ENCODE measurements at places on chromosomes 2 and 18.

DNA sequence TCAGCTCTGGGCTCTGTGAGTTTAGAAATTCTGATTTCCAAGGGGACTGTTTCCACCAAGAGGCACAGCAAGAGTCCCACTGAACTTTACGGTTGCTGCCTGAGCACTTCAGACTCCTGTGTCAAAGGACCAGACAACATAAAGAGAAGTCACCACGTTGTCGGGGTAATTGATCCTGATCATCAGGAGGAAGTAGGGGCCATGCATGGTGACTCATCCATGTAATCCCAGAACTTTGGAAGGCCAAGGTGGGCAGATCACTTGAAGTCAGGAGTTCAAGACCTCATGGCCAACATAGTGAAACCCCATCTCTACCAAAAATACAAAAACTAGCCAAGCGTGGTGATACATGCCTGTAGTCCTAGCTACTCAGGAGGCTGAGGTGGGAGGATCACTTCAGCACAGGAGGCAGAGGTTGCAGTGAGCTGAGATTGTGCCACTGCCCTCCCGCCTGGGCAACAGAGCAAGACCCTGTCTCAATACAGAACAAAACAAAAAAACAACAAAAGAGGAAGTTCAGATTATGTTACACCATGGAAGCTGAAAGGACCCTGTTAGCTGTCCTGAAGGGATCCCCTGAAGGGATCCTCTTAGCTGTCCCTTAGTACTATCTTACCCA lies 9.4 kb upstream of the ASXL2 start:
- DNase-seq: no peak

DNA sequence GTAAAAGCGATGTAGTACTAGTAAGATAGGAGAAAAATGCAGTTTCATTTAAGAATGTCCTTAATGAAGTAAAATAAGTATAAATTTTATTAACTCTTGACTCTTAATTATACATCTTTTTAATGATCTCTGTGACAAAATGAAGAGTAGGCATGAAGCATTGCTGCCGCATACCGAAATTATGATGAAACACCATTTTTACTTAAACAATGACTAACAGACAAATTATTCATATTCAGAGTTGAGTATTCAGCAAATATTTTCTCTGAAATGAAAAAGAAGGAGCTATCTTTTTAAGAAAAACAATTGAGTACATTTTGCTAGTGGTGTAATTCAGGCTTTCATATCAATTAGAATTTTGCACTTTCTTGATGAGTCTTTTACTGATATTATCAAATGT lies 150.6 kb upstream of the DOCK10 start:
- no peak for DNase-seq

DNA sequence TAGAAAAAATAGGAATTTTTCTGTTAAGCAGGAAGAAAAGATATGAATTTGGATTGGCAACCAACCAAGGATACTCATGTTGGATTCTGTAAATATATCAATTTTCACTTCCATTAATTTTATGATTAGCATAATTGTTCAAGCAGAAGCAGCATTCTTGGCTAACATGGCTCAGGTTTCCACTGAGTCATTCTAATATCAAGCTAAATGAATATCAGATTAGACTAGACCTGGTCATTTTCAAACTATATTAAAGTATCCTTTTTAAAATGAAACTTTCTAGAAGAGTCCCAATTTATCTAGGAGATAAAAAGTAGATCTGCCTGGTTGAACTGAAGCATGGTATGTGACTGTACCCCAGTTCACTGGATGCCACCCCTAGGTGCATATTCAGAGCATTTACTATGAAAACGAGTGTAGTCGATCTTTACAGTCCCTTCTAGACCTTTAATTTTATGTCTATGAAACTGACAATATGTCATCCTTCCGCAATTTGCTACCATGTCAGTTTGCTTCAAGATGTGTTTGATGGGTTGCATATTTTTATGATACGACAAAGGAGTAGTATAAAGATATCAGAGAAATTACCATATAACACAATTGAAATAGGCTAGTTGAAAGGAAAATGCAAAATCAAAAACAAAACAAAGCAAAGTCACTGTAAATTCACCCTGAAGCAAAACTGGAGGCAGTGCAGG lies 704.9 kb downstream of the ERBB4 start:
- no peak for DNase-seq

- DNase-seq: no peak
Observed at GRCh38 chr2:240595381-240596079, 9.0 kb downstream of the CAPN10 start.

GRCh38 chr2:111952871-111953452 lies 54.6 kb downstream of the MERTK start:
- DNase-seq: no peak

DNA sequence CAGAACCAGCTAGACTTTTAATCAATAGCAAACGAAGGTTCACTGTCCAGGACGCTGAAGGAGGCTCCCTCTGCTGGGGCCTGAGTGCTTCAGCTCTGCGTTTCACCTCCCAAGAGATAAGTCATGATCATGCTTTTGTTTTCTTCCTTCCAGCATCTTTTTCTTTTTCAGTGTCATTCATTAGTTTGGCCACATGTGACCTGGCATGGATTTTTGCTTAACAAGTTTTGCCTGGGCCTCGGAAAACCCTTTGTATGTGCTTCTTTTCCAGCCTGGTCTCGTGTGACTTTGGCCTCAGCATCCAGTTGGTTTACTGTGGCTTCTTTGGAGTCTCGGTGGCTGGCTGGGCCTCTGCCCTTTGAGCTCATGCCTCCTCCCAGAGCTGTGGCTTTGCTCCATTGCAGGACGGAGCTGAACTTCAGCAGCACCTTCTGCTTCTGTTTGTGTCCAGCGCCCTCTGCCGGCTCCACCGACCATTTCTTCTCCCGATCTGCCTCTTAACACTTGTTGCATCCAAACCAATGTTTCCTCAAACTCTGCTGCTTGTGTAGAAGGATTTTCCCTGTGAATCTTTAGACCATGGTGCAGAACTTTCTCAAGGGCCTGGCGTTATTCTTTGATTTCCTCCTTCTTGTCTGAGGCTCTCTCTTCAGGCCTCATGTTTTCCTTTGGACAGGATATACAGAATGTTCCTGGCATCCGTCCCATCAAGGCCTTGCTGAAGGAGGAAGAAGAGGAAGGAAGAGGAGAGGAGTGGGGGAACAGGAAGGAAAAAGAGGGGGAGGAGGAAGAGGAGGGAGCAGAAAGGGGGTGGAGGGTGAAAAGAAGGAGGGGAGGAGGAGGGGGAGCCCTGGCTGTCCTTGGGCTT lies 23.6 kb upstream of the HES6 start:
- no peak for DNase-seq

DNA sequence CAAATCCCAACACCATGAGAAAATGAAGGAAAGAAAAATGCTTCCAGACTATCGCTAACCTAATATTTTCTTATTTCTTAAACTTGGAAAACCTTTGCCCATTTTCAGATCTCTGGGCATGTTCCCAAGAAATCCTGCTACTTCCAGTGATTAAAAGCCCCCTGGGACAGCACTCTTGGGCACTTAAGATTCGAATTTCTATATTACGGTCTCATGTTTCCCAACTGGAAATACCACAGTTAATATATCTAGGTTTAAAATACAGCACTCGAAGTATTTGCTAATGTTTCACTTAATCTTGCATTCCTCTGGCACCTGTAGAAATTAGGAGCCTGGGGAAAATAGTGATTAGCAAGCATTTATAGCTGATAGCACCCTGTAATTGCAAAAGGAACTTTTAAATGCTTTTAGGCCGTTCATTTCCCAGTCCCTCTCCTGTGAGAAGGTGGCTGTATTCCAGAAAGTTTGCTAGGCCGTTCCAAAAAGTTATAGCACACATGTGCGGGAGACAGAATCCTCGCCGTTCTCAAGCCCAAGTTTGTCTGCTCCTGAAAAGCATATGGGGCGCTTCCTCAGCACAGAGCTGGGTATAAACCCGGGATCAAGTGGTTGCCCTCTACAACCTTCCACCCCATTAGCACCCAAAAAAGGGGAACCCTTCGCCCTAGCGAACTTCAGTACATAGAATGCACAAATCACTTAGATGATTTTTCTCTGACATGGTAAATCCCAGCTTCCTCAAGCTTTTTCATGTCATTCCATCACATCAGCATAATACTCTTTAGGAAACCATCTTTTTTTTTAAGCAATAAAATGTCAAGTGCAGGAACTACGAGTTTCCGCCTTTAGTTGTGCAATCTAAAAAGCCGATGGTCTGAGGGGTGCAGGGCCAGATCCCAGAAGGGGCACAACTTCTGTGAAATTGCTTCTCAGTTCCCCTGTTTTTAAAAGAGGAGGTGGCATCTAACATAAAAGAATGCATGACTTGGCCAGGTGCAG lies 60.6 kb downstream of the DIPK1C start:
- no peak for DNase-seq

DNA sequence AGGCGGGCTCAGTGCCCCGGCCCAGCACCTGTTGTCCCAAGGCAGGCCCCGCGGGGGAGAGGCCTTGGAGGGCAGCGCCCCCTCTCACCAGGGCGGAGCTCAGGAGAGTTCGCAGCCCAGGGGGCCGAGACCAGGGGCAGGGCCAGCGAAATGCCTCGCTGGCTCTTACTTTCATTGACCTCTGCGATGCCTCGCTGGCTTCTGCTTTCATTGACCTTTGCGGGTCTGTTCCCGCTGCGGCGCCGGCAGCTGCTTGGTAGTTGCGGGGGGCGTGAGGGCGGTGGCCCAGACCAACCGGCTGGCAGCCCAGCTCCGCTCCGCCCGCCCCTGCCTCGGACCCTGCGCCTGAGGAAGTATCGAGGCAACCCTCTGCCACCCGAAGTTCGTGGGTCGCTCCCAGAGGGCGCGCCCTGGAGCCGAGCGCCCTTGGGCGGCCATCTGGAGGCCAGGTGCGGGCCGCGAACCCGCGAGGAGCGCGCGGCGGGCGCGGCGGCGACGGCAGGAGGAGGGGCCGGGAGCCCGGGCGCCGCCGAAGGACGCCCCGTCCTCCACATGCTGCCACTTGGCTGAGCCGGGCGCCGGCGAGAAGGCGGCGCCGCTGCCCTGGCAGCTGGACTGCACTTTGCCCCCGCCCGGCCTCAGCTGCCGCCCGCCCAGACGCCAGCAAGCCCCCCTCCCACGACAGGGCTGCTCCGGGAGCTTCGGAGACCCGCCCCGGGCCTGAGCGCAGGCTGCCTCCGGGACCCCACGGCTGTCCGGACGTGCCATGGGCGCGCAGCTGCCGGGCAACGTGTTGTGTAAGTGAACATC lies 118.0 kb upstream of the MSTN start:
- no peak for DNase-seq

- DNase-seq: no peak
Observed at GRCh38 chr18:3620146-3621119, 170.5 kb downstream of the TGIF1 start.

- DNase-seq: no peak
Observed at GRCh38 chr2:10790228-10790973, 22.2 kb downstream of the PDIA6 start.

DNA sequence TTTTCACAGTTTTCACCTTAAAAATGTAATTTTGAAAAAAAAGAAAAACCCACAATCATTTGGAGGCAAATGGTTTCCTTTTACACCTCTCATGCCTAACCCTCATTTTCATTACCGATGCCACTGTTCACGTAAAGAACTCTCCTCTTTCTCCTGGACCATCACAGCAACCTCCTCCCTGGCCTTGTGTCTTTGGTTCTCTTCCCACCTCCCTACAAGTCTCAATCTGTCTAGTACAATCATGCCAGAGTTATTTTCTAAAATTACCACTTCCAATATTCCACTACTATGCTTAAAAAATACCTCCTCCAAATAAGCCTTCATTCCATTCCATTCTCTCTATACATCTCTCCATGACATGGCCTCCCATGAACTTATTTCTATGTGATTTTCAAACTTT lies 77.9 kb upstream of the RIT2 start:
- no peak for DNase-seq

- DNase-seq: no peak
Observed at GRCh38 chr2:16717477-16717876, 51.8 kb upstream of the CYRIA start.

- DNase-seq: no peak
Observed at GRCh38 chr18:7982216-7982615, 415.1 kb downstream of the PTPRM start.

- DNase-seq: no peak
Observed at GRCh38 chr2:205464681-205465080, 217.6 kb upstream of the NRP2 start.
